Thyroid gland (tissue), 4 donors: ENCODE measurements at places on chromosomes 1 and 21. TPM values are rescaled to one million over a fixed set of nuclear protein-coding genes. Genes with fewer than 3 reads are reported as not detected.

The DCDC2B gene
- not detected for total RNA-seq

GRCh38 chr1:170791941-170792340 is 128.0 kb downstream of the PRRX1 start:
- peak overlapping the region; percentile 92 for H3K27ac ChIP-seq
- no peaks in the 10 kb centered on the region for H3K27me3 ChIP-seq
- no peaks in the 10 kb centered on the region for H3K36me3 ChIP-seq
- peaks cover 28% of the 10 kb centered on the region for H3K4me1 ChIP-seq

DNA sequence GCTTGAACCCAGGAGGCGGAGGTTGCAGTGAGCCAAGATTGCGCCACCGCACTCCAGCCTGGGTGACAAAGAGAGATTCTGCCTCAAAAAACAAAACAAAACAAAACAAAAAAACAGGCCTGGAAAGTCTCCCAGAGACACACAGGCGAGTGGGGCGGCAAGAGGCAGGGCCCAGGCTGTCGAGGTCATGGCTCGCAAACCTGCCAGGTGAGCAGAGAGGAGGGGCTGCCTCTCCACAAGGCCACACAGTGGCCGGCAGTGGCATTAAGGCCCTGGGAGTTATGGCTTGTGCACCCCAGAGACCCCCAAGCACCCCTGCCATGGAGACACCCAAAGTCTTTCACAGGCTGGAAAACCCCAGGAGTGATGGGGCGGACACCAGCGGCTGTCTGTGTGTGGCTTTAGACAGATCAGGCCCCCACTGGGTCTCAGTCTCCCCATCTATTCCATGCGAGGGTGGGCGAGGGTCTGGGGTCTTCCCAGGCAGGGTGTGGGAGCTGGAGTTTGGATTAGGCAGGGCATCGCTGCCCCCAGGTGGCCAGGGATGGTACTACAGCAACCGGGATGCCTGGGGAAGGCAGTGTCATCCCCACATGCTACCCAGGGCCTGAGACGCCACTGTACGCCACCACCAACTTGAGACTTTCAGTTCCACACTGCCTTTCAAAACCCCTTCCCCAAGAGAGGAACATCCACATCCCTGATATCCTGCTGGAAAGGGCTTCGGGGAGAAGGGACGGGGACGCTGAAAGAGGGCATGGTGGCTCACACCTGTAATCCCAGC is 7.3 kb upstream of the CTRC start:
- DNase-seq = peak; percentile 65
- H3K27ac ChIP-seq = no peak overlapping the region
- no peaks in the 10 kb centered on the region for H3K27me3 ChIP-seq
- H3K36me3 ChIP-seq = peaks cover 21% of the 10 kb centered on the region
- H3K4me3 ChIP-seq = no peak overlapping the region

DNA sequence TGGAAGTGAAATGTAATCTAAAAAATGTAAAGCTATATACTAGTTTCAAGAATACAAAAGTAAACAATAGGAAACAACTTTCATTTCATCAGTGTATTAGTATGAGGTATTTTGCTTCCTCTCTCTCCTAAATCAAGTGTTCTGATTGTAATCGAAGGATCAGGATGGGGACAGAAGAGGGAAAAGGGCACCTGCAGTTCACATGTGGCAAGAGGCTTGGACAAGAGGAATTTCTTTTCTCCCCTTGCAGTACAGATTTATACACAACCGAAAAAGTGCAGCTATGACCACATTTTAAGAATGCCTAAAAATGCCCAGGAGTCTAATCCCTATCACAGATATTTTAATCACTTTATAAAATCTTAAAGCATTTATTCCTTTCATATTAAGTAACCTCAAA is 63.7 kb downstream of the NRIP1 start:
- H3K27me3 ChIP-seq = no peaks in the 10 kb centered on the region
- no peak overlapping the region for H3K4me3 ChIP-seq
- no peak for DNase-seq
- H3K36me3 ChIP-seq = no peaks in the 10 kb centered on the region
- H3K27ac ChIP-seq = no peak overlapping the region

DNA sequence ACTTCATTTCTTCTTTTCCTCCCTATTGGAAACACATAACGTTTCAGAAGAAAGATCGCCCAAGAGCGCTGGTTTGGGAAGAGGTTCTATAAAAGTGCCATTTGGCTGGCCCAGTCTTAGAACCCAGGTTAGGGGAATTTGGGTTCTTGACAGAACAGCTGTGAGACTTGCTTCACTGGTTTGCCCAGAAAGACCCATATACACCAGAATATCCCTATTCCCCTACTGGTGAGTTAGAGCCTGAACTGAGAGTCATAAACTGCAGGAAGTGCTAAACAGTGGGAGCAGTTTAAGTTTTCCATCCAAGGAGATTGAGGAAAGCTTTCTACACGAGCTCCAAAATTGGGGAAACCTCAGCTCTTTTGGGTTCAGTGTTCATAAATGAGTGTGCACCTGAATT is 275.2 kb downstream of the VAV3 start:
- DNase-seq = no peak
- H3K4me1 ChIP-seq = peaks cover 4% of the 10 kb centered on the region
- H3K27ac ChIP-seq = no peak overlapping the region
- no peak overlapping the region for H3K4me3 ChIP-seq

- no peak overlapping the region for H3K27ac ChIP-seq
- H3K27me3 ChIP-seq = no peaks in the 10 kb centered on the region
- no peak overlapping the region for H3K4me3 ChIP-seq
- peaks cover 3% of the 10 kb centered on the region for H3K36me3 ChIP-seq
- peaks cover 9% of the 10 kb centered on the region for H3K4me1 ChIP-seq
Measured at GRCh38 chr21:44065428-44065827, 41.8 kb upstream of the PWP2 start.
